ENCODE measurements at places on chromosomes 16 and 17.

DNA sequence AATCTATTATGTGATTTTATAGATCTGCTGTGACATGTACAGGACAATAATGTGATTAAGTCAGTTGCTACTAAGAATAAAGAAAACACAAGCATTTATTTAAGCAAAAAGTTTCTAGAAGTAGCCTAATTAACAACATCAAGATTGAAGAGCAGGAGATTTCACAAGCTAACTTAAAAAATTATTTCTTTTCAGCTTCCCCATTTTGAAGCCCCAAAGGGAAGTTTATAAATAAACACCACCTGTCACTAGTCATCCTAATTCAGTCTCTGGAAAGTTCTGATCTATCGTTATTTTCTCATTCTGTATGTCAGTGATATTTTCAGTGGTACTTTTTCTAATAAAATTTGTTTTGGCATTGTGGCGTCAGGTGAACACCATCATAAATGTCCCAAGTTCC is 8.3 kb downstream of the CAPNS2 start:
- no peak for DNase-seq

DNA sequence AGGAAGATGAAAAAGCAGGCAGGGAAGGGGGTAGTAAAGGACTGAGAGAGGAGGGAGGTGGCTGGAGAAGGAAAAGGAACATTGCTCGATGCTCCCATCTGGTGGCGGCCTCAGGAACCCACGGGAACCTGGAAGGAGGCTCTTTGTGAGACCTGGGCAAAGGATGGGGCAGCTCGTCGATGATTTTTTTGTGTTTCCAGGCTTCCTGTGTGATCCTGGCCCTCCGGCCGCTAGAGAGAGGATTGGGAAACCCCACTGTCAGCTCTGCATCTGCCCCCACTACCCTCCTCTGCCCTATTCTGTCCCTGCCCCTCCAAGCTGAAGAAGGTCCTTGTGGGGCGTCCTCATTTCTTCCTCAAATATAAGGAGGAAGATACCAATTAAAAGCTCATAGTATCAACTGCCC is 6.6 kb downstream of the WFIKKN2 start:
- peak; percentile 54 for DNase-seq

DNA sequence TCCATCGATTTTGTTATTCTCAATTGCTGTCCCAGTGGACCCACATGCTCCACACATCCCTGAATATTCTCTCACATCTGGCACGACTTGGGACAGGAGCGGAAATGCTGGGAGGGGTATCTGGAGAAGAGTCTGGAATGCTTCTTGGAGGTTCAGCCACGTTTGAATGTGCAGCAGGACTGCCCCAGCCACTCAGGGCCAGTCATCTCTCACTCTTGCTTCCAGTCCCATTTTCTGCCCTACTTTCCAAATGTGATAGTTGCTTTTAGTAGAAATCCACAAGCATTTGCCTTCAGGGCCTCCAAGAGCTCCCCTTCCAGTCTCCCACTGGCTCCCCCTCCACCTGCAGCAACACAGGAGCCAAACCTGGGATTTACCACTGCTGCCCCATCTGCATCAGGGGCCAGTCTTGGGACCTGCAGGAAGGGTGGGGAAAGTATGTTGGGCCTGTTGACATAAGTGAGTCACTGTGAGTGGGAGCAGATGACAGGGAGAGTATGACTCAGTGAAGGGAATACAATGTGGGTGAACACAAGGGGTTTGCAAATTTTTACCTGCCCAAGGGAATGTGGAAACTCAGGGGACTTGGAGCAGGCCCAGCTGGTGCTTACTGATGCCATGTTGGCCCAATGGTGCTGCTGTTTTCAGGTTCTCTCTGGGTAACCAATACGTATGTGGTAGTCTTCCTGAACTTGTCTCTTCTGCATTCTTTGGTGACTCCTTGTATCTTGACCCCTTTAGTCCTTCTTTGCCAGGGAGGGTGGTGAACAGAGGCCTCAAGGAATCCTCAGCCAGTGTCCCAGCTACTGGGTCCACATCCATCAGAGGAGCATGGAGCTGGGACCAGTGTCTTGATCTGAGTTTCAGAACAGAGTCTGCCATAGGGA is 78.8 kb upstream of the CRHR1 start:
- peak; percentile 19 for DNase-seq

GRCh38 chr16:64417711-64418227 is 704.1 kb downstream of the CDH11 start:
- peak; percentile 39 for DNase-seq

DNA sequence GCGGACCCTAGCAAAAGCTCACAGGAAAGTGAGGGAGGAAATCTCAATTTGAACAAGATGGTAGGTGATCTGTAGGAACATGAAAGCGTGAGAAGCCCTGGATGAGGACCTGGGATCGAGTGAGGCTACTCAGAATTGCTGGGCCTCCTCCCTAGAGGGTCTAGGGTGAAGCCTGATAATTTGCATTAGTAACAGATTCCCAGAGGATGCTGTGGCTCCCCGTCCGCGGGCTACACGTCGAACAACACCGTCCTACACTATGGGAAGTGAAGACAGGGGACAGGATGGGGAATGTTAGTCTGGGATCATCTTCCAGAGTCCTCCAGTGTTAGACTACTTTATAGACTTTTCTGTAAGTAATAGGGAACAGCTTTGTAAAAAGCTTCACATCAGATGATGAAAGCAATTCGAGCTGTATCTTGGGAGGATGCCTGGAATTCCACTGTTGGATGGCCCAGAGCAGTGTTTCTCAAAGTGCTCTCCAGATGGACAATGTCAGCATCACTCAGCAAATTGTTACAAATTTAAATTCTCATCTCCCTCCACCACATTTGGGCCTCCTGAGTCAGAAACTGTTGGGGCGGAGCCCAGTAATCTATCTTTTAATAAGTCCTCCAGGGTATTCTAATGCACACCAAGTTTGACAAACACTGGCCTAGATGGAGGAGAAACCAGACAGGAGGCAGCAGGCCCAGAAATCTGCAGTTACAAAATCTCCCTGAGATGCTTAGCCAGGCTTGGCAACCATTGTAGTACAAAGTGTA is 6.5 kb downstream of the FNDC8 start:
- no peak for DNase-seq

DNA sequence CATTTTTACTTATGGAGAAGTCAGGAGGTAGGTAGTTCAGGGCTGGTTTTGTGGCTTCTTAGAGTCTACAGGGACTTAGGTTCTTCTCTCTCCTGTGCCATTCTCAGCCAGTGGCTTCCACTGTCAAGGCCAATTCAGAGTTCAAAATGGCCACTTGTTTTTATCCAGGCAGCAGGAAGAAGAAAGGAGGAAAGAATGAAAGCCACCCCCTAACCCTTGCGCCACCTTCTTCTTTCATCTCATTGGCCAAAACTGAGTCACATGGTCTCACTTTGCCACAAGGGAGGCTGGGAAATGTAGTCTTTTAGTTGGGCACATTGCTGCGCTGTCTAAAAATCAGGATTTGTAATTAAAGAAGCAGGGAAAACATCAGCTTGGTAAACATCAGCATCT is 60.8 kb upstream of the MED9 start:
- DNase-seq, result peak; percentile 64

DNA sequence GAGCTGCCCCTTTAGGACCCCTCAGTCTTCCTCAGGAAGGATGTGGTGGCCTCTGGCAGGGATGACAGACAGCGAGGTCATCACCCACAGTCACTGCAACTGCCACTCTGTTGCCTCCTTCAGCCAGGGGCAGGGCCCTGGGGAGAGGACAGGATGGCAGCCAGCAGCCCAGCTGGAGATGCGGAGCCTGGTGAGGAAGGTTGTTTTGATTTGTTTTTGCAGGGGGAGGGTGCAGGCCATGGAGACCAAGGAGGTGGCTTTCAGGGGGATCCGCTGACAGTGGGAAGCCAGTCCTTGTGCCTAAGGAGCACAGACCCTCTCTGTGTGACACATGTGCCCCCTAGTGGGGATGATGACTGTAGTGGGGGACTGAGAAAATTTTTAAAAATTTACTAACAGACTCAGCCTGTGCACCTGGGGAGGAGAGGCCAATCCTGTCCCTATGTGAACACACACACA is 7.4 kb downstream of the PRCD start:
- no peak for DNase-seq

GRCh38 chr17:77887464-77888241 is 70.8 kb upstream of the TNRC6C start:
- DNase-seq, result no peak

GRCh38 chr16:27549464-27549745 is 308 bp downstream of the GTF3C1 start:
- no peak for DNase-seq

DNA sequence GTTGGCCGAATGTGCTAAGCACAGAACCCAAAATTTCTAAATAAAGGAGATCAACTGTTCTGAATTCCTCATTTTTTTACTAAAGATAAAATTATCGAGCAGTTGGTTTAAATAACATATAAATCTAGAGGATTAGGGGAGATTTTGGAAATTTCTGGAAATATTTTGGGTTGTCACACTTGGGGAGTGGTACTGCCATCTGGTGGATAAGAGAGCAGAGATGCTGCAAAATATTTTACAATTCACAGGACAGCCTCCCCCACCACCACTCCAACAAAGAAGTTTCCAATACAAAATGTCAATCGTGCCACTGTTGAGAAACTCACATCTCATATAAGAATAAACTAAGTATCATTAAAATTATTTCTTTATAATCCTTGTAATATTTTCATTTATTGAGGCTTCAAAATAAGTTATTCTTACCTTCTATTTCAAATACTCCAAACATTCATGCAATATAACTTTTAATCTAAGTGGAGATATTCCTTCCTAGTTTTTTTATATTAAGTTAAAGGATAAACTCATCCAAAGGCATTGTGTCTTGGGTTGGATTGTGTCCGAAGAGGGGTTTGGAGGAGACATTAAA is 17.0 kb upstream of the ABCA8 start:
- DNase-seq, result no peak

GRCh38 chr17:1177016-1177700 is 2.6 kb downstream of the ABR start:
- peak; percentile 75 for DNase-seq

DNA sequence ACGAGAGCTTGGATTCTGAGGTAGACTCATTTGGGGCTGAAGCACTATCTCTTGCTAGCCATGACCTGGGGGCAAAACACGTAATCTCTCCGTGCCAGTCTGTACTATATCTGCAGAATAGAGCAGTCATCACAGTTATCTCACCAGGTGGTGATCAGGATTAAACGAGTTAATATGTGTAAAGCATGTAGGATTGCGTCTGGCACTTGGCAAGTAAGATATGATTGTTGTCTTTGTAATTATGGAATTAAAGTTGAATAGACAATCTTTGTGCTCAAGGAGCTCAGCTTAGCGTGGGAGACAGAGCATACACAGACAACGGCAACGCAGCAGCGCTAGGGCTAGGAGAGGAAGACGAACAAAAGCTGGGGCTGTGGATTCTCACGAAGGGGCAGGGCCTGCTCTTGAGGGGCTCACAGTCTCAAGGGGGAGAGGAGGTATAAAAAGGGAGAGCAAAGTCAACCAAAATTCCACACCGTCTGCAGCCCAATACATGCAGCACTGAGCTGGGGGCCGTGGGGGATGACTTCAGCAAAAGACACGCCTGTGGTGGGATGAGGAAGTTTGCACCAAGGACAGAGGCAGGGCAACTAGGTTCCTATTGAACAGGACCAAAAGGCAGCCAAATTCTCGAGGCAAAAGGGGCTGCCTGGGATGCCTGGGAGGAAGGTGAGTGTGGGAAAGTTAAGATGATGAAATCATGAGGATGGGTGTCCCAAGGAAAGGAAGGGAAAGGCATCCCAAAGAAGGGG is 68.6 kb downstream of the SDK2 start:
- DNase-seq, result no peak

DNA sequence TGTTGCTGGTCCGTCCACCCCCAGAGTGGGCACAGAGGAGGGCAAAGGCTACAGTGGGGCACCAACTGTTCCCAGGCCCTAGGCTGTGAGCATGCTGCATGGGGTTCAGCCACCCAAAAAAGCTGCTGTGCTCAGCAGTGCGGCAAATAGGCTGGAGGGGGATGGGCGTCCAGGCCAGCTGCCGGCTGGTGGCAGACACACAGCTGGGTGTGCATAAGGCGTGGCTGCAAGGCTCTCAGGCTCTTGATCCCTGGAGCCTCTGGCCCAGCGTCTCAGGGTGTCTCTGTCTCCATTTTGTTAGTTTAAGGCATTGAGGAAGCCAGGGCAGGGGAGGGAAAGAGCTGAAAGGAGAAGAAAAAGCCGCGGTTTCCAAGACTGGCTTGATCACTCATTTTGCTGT is 8.8 kb downstream of the RPL19 start:
- DNase-seq, result no peak

- no peak for DNase-seq
These were observed 25.4 kb upstream of the NFATC3 start for GRCh38 chr16:68059804-68060203.

DNA sequence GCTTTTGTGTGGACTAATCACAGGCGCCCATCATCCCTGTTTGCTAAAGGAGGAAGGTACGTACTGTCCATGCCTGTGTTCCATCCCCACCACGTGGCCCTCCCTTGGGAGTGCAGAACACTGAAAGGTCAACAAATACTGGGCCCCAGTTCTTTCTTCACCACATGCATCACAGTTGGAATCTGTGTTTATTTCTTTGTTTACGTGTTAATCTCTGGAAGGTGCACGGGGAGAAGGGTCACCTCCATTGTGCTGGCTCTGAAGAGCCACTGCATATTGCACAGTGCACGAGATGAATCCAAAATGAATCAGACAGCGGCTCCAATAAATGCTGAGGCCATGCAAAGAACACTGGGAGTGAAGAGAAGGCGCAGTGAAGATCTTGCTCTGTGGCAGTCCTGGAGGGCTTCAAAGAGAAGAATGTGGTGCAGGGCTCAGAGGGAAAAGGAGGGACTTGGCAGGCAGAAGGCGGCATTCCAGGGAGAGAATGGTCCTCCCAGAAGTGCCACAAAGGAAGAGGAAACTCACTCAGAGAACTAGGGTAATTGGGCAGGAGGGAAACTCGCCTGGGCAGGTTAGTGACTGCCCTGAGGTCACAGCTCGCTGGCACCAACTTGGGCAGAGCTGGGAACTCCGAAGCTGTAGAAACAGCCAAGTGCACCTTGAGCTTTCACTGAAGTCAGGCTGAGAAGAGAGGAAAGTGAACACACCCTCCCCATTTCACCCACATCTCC is 3.7 kb downstream of the RPH3AL start:
- no peak for DNase-seq

DNA sequence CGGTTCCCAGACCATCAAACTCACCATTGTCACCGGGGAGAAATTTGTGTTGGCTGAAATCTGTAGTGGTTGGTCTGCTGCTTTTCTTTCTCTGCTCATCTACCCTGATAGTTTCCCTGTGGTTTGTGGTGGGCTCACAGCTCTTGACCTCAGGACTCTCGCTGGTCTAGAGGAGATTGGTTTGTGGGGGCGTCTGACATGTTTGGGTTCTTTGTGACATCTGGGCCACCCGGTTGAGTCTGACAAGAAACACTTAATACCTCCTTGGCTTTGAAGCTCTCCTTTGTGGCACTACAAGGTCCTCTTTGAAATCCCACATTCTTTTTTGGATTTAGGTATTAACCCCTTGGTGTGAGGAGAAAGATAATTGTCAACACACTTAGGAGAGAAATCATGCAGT is 662.0 kb downstream of the WWOX start:
- DNase-seq, result no peak

DNA sequence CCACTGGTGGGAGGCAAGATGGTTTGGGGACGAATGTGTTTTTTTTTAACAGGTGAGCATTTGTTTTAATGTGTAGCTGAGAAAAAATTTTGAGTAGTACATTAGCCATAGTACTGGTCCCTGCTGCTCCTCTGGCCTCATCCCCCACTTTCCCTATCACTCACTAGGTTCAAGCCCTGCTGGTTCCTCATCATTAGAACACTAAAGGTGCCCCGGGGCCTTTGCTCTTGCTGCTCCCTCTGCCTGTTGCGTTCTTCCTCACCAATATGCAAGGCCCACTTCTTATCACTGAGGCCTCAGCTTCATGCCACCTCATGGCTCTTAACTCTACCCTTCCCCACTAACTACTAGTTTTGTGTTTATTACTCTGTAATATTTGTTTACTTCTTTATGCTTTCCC is 74.5 kb downstream of the GNAO1 start:
- DNase-seq, result no peak

All from NCI-H226 (cell line).